ENCODE measurements at places on chromosomes 2 and 18. TPM values are rescaled to one million over a fixed set of nuclear protein-coding genes. Genes with fewer than 3 reads are reported as not detected.

Gene PROKR1
- polyA plus RNA-seq: 0.06 TPM

Gene HOXD4
- 2.0 TPM for polyA plus RNA-seq

Gene HOXD9
- 5.6 TPM for polyA plus RNA-seq

Gene GPR45
- not detected for polyA plus RNA-seq

Gene KCNS3
- 7.7 TPM for polyA plus RNA-seq

Gene BBS5
- polyA plus RNA-seq: 9.5 TPM

Gene ACMSD
- polyA plus RNA-seq: not detected

Gene TMEM169
- 0.65 TPM for polyA plus RNA-seq

Gene MGAT4A
- polyA plus RNA-seq: 8.7 TPM

Gene CCBE1
- polyA plus RNA-seq: 0.37 TPM

Gene UGT1A7
- 0.08 TPM for polyA plus RNA-seq

Gene PAPOLG
- polyA plus RNA-seq: 7.4 TPM

Gene SLC16A14
- polyA plus RNA-seq: 4.9 TPM

Gene RANBP2
- 19.2 TPM for polyA plus RNA-seq

Gene C2orf78
- not detected for polyA plus RNA-seq

Gene STEAP3
- 10.6 TPM for polyA plus RNA-seq

Gene ASB18
- polyA plus RNA-seq: not detected

Gene CRYGD
- not detected for polyA plus RNA-seq

Gene POTEI
- polyA plus RNA-seq: not detected

Gene KRTCAP3
- 12.7 TPM for polyA plus RNA-seq

Gene ATG9A
- 54.6 TPM for polyA plus RNA-seq

Gene ALPI
- not detected for polyA plus RNA-seq

Gene LRRC30
- polyA plus RNA-seq: not detected

Gene LRRTM4
- 0.34 TPM for polyA plus RNA-seq

Gene TMEM178A
- 1.3 TPM for polyA plus RNA-seq

Gene EML6
- polyA plus RNA-seq: 1.4 TPM
